Epithelial cell of proximal tubule (primary cell): ENCODE measurements at places on chromosomes 1 and 21. TPM values are rescaled to one million over a fixed set of nuclear protein-coding genes. Genes with fewer than 3 reads are reported as not detected.

GRCh38 chr1:61450454-61450853, 274.5 kb downstream of the TM2D1 start:
- DNase-seq, result no peak

GRCh38 chr1:19426294-19427086, 58.8 kb downstream of the CAPZB start:
- no peak for DNase-seq

Gene PEX11B
- total RNA-seq, result 19.8 and 24.7 TPM in 2 replicates

Gene LMX1A
- not detected in 2 replicates for total RNA-seq

DNA sequence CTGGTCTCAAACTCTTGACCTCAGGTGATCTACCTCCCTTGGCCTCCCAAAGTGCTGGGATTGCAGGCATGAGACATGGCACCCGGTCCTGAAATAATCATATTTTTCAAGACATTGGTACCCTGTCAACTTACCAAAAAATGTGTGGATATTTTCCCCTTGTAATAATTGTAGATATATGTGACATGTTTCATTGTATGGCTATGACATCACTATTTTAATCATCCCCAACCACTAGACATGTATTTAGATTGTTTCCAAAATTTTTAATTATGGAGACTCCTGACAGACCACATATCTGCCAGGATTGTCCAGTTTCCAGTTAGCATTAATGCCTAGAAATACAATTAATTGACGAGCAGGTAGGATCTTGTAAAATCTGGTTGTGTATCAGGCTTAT, 96.7 kb upstream of the NEGR1 start:
- no peak for DNase-seq

GRCh38 chr1:54861070-54861761, 25.8 kb downstream of the DHCR24 start:
- no peak for DNase-seq

DNA sequence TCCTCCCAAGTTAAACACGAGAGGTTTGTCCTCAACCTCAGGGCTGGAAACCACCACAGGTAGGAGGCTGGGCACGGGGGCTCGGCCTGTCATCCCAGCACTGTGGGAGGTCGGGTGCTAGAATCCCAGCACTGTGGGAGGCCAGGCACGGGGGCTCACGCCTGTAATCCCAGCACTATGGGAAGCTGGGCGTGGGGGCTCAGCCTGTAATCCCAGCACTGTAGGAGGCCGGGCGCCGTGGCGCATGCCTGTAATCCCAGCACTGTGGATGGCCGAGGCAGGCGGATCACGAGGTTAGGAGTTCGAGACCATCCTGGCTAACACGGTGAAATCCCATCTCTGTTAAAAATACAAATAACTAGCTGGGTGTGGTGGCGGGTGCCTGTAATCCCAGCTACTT, 6.7 kb upstream of the CDK11A start:
- DNase-seq, result no peak

Gene DUSP10
- total RNA-seq, result 14.6 and 15.6 TPM in 2 replicates

DNA sequence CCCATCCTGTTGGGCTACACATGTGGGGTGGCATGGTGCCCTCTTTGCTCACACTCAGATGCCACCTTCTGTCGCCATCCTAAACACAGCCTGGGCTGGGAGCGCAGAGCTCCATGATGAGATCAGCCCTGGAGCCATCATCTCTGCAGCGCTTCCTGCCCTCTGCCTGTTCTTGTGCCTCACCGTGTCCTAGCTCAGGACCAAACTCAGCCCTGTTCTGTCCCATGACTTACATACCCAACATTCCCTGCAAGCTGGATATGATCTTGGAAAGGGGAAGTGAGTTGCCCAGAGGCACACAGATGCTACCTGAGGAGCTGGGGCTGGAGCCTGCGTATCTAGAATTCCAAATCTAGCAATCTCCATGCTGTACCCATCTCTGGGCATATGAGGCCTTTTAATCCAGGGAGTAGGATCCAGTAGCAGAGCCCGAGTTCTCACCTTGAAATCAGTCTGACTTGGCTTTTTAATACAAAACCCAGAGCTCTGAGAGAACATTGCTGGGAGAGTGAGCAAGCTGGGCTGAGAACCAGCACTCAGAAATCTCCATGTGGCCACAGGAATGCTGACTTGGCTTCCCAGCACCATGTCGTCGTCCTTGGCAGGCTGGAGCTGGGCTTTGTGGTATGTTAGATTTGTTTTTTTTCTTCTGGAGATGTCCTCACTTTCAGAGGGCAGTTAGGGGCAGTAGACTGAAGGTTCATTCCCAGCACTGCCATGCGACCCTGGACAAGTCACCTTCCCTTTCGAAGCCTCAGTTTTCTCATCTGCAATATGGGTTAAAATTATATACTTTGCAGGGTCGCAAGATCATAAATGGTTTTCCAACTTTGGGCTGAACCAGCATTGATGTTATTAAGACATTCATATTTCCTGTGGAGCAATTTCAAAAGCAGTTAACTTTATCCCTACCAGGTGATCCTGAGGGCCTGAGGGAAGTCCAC, 2.6 kb downstream of the ALPL start:
- peak; percentile 85 for DNase-seq

DNA sequence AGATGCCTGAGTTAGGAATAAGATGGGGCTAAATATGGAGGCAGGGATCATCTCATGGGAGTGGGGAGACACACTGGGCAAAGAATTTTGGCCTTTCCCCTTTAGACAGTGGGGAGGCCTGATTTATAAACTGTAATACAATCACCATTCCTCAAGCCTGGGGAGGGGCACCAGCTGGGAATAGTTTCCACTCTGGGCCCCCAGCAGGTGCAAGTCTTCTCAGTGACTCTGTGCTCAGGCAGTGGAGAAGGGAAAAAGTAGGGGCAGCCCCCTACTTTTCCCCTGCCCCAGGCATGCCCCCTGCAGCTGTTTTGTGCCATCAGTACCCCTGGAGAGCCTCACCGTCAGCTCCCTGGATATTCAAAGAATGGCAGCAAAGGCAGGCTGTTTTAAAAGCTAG, 19.1 kb downstream of the COA7 start:
- no peak for DNase-seq

- DNase-seq, result no peak
Observed at GRCh38 chr1:153355445-153356071, 2.1 kb upstream of the S100A9 start.

DNA sequence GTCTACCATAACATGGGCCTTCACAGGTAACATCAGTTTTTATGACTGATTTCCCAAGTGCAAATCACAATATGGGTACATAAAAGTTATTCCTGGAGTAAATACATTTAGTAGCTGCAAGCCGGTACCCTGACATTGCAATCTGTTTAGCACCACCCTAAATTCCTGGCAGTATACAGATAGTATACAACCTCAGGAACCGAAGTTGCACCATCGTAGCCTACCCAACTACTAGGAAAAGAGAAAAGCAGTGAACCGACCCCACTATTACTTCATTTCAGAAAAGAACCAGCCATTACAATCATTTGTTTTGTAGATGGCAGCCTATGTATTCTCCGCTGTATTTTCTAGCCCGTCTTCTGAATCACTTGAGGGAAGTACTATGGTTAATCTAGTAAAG, 1.1 kb downstream of the ADIPOR1 start:
- DNase-seq, result no peak

Gene IL24
- 1.1 TPM in 1 of 2 replicates, not detected in the other for total RNA-seq
